ENCODE measurements at places on chromosomes 7 and 10.

DNA sequence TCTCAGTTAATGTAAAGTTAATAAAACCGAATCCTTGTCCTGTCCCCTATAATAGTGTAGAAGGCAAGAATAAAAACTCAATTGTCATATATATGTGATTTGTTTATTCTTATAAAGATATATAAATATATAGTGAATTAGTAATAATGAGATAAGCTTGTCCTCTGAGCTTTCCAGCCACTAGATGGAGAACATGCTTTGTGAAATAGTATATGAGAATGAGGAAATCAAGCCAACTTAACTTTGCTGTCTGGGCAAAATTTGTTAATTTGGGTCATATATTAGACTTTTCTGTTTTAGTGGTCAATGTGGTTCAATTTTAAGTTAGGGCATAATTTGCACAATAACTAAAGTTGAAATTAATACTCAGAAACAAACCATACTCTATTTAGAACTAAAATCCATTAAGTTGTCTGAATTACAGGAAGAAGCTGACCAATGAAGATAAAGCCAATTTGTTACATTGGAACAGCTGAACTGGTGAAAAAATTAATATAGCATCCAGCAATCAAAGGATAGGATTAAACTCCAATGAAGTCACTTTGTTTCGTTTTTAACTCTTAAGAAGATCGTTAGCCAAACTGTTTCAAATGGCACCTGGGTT lies 595.0 kb downstream of the ARL4A start:
- peak; percentile 34 for DNase-seq

- DNase-seq, result no peak
These were observed 296.6 kb upstream of the ETV1 start for GRCh38 chr7:14286036-14286435.

DNA sequence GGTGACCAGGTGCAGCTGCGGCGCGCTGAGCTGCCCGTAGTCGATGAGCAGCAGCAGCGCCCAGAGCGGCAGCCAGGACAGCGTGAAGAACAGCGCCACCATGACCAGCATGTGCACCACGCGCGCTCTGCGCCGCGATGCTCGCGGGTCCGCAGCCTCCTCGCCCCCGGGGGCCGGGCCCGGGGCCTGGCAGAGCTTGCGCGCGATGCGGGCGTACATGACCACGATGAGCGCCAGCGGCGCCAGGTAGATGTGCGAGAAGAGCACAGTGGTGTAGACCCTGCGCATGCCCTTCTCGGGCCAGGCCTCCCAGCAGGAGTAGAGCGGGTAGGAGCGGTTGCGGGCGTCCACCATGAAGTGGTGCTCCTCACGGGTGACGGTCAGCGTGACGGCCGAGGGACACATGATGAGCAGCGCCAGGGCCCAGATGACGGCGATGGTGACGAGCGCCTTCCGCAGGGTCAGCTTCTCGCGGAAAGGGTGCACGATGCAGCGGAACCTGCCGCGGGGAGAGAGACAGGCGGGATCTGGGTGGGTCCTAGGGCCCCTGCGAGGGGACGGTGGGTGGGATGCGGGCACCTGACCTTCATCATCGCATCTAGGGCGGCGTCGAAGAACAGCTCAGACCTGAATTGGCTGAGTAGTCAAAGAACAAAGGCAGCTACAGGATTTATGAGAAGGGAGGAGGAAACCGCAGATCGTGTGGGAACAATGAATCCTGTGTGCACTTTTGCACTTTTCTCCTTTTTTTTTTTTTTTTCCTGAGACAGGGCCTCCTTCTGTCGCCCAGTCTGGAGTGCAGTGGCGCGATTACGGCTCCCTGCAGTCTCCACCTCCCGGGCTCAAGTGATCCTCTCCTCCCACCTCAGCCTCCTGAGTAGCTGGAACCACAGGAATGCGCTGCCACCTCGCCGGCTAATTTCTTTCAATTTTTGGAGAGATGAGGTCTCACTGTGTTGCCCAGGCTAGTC lies 22.4 kb upstream of the PPA1 start:
- DNase-seq, result no peak

GRCh38 chr7:84999450-84999849 lies 187.4 kb downstream of the SEMA3D start:
- DNase-seq, result no peak

GRCh38 chr10:61635932-61636331 lies 26.8 kb upstream of the CABCOCO1 start:
- DNase-seq, result no peak

DNA sequence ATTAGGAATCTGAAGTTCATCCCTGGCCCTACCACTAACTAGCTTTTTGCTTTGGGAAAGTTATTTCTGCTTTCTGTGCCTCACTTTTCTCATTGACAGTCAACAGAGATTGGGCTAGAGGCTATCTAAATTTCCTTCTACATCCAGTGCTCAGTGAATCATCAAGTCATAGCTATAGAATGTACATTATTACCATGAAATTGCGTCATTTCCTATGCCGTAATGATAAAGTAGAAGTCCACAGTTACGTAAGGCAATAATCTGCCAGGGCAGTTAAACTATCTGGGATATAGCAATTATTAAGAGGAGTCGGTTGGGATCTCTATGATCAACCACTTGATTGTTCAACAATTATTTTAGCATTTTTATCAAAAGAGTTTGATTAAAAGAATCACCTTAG lies 64.4 kb downstream of the ITGB8 start:
- no peak for DNase-seq
